ENCODE measurements at places on chromosomes 3 and 15.
A peak's percentile ranks its signal among the peaks of the same experiment; 100 is the strongest.

DNA sequence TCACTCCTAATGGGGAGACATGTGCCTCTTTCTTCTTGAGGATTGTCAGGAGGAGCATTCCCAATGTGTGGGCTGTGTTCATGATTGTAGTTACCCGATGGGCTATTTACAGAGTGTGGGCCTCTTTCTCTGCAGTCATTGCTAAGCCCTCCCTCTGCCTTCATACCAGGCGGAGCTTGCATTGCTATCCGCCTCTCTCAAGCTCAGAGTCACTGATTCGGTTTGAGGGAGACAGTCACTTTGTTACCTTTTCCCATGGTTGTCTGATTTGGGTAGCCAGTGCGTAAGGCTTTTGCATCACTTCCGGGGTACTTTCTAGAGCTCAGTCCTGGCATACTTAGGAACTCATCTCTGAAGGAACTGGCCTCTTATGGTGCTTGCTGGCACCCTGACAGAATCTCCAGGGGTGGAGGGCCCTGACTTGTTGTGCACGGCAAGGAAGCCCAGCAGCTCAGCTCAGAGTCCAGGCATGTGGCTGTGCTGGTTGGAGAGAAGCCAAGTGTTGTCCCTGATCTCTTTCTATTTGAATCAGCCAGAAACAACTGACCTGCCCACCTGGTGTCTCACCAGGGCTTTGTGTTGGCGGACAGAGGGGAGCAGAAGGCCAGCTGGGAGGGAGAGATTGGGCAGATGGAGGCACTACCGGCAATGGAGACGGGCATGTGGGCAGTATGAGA, 79.8 kb downstream of the EPHB1 start:
- DNase-seq, result no peak

- peak; percentile 7 for DNase-seq
These were observed 200.5 kb downstream of the TPRG1 start for GRCh38 chr3:189372243-189372642.

DNA sequence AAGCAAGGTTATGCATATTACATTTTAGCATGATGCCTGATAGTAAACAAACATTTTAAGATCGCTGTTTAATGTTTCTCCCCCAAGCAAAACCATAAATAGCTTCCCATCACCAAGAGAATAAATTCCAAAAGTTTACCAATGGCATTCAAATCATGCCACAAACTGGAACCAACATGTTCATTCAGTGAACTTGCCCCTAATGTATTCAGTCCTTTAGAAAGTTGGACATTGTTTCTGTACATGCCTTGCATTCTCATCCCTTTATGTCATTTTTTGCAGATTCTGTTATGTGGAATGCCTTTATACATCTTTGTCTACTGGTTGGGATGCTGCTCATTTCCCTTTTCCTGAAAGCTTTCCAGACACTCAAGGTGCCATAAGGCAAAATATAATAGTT, 105.5 kb downstream of the PYDC2 start:
- no peak for DNase-seq

GRCh38 chr3:128498127-128498626, 5.2 kb upstream of the GATA2 start:
- no peak for DNase-seq

DNA sequence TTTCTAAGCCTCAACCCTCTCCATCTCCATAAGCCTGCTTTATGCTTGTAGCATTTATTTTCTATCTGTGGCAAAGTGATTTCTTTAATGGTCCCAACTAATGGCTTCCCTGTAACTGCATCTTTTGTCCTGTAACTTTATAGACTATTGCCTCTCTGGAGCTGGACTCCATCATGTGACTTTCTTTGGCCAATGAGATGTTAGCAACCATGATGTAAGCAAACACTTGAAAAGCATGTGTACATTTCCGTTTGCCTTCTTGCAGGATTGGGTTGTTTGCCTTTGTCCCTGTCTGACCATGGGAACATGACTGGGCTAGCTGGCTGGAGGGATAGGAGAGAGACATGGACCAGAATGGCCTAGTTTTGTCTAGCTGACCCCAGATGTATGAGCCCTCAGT, 106.0 kb upstream of the LRIG1 start:
- no peak for DNase-seq

GRCh38 chr15:67080900-67081431, 15.6 kb downstream of the SMAD3 start:
- peak; percentile 95 for DNase-seq

GRCh38 chr3:54845551-54845950, 82.3 kb downstream of the LRTM1 start:
- DNase-seq, result no peak

GRCh38 chr3:141236361-141236760, 4.7 kb downstream of the PXYLP1 start:
- peak; percentile 17 for DNase-seq

DNA sequence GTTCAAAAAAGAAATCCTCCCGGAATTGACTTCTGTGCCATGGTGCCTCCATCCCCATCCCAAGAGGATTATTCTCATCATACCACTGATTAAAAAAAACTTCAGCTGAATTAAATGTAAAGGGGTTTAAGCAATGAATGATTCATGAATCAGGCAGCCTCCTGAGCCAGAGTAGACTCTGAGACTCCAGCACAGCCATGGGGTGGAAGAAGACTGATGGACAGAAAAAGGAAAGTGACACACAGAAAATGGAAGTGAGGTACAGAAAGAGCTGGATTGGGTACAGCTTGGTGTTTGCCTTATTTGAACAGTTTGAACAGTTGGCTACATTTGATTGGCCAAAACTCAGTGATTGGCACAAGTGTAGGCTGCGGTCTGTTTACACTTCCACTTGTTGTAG, 224.8 kb upstream of the ATP10A start:
- DNase-seq, result no peak

GRCh38 chr3:120147072-120147871, 53.0 kb upstream of the GSK3B start:
- peak; percentile 14 for DNase-seq

DNA sequence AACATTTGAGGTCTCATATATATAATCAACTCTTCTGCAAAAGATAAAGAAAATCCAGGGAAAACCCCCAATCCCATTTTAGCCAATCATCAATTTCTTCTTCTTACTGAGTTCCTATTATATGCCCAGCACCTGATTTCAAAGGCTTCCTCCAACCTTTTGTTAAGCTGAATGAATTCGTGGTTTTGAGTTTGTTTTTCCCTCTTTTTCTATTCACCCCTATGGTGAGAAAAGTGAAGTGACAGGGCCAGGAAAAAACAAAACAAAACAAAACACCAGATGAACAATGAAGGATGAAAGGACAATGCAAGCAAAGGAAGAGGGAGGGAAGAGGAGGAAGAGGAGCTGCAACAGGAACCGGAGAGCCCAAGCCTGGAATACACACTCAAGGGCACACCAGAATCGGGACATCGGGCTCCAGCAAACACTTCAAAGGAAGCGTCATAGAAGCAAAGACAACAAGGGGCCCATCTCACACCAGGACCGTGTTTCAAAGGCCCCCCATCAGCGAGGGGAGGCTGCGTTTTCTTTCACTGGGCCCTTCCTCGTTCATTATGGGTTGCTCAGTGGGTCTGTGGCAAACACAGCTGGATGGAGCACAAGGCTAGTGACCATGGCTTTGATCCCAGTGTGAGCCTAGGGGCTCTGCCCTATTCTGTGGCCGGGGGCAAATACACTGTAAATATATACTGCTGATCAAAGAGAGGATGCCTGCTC, 50.2 kb downstream of the VGLL4 start:
- no peak for DNase-seq

GRCh38 chr3:187136936-187137335, 2.4 kb downstream of the RPL39L start:
- DNase-seq, result no peak

DNA sequence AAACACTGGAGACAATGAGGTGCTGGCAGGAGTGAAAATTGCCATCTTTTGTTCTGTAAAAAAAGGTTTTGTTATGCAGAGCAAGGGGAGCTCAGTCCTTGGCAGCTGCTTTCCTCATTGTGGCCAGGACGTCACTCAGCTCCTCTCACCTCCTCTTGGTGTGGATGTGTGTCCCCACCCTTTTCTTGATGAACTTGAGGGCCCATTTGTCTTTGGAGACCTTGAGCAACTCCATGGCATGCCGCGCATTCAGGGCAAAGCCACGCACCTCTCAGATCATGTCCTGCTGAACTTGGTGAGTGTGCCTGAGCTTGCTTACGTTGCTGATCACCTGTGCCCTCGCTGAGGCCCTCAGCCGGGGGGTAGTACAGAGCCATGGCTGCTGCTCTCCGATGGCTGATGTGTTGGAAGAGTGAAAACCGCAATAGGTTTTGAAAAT, 24.5 kb upstream of the BDH1 start:
- no peak for DNase-seq

DNA sequence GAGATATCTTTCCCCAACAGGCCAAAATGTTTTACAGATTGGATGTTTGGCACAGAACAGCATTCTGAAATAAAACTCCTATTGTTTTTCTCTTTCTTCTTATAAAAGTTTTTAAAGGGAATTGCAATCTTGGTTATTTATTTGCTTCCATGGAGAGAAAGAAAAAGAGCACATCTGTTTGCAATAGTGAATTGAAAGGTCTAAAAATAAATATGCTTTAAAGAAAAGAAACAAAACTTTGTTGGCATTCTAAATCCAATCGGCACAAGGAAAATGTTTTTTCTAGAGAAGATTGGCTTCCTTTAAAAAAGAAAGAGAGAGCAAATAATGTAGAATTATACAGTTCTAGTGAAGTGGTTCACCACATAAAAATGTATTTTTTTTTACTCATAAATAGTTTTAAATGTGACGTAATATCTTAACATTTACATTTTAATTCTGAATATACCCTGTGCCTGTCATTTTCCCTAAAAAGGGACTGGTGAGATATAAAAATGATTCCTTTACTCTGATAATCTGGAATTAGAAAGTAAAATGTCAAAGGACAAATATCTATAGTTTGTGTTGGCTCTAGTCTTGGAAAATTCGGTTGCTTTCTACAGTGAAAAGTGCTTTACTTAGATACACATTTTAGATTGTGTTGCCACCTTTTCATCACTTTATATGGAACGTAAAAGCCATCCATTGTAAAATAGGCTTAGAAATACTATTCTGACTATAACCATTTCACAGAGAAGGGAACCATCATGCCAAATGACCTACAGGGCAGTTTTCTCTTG, 257.4 kb upstream of the CBLB start:
- DNase-seq, result no peak

DNA sequence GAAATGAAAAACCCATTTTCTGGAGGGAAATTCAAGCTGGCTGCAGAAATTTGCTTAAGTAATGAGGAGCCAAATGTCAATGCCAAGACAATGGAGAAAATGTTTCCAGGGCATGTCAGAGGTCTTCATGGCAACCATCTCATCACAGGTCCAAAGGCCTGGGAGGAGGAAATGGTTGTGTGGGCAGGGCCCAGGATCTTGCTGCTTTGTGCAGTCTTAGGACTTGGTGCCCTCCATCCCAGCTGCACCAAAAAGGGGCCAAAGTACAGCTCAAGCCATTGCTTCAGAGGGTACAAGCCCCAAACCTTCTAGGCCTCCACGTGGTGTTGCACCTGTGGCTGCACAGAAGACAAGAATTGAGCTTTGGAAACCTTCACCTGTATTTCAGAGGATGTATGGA, 59.3 kb downstream of the POMGNT2 start:
- DNase-seq, result no peak

GRCh38 chr3:106457281-106458180, 588.7 kb upstream of the CBLB start:
- peak; percentile 82 for DNase-seq

All from hematopoietic multipotent progenitor cell (in vitro differentiated cells).